ENCODE measurements at places on chromosomes 2 and 18.

GRCh38 chr2:233248999-233249398, 2.5 kb upstream of the ATG16L1 start:
- DNase-seq = no peak

- DNase-seq = no peak
These were observed 59.9 kb upstream of the GATA6 start for GRCh38 chr18:22109535-22109934.

- no peak for DNase-seq
These were observed 1636.4 kb upstream of the NXPH2 start for GRCh38 chr2:140416577-140416976.

- no peak for DNase-seq
These were observed 56.2 kb upstream of the SLC39A10 start for GRCh38 chr2:195600778-195601177.

- no peak for DNase-seq
These were observed 81.6 kb downstream of the LRRFIP1 start for GRCh38 chr2:237708961-237709360.

- DNase-seq = no peak
These were observed 51.1 kb upstream of the SLC66A3 start for GRCh38 chr2:11103984-11104793.

DNA sequence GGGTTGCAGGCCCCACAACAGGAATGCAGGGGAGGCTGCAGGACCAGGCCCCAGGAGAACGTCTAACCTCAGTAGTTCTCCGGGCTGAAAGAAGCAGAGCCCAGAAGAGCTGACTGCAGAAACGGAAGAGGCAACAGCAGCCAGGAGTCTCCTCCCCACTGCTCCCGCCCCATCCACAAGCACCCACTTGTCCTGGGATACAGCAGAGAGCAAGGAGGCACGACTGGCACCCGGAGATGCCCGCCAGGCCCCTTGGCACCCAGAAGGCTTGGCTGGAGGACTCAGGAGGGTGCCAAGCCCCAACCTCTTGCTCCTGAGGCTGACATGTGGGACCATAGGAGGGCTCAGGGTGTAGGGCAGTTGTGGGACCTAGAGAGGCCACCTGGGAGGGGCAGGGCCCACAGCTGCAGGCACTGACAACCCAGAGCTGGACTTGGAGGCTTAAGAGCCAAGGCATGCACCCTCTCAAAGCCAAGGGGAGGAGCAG, 29.0 kb upstream of the TNS1 start:
- no peak for DNase-seq

DNA sequence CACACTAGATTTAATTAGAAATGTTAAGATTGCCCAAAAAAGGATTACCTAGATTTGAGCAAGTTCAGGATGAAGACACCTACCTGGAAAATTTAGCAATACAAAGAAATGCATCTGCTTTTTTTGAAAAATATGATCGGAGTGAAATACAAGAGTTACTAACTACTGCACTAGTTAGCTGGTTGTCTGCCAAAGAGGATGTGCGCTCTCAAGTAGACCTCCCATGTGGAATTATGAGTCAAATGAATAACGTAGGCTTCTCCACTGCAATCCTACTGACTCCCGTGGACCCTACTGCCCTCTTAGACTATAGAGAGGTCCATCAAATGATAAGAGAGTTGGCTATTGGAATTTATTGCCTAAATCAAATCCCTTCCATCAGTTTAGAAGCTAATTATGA, 2.0 kb downstream of the ANKAR start:
- no peak for DNase-seq

DNA sequence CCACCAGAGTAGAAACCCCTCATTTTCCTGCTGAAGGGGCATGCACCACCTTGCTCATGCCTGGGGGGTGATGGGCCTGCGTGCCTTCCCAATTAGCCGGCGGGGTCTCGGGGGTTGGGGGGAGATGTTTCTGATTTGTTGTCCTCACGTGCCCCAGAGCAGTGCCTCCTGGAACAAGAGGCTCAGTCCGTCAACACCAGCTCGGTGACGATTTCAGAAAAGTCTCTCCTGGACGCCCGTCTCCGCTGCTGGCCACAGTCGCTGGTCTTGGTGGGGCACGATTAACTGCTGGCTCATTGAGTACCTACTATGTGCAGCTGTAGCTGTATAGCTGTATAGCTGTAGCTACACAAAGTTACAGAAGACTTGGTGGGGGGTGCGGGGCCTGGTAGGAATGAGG, 4.4 kb downstream of the ACKR3 start:
- DNase-seq = no peak

GRCh38 chr2:33146102-33146501, 199.3 kb downstream of the LTBP1 start:
- no peak for DNase-seq

DNA sequence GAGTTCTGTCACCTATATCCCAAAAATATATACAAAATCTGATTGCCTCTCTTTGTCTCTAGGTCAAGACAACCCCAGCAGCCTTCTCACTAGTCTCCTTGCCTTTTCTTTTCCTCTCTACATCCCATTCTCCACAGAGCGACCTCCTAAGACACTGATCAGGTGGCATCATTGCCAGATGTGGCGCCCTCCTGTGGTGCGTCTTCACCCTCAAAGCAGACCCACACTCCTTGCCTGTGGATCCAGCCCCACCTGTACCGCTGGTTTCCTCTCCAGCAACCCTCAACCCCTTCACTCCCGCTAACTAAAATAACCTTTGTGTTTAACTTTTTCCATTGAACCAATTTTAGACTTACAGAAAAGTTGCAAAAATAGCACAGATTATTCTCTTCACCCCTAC, 273.3 kb downstream of the GLI2 start:
- DNase-seq = no peak

- DNase-seq = no peak
These were observed 27.7 kb upstream of the DNMT3A start for GRCh38 chr2:25369439-25369838.

DNA sequence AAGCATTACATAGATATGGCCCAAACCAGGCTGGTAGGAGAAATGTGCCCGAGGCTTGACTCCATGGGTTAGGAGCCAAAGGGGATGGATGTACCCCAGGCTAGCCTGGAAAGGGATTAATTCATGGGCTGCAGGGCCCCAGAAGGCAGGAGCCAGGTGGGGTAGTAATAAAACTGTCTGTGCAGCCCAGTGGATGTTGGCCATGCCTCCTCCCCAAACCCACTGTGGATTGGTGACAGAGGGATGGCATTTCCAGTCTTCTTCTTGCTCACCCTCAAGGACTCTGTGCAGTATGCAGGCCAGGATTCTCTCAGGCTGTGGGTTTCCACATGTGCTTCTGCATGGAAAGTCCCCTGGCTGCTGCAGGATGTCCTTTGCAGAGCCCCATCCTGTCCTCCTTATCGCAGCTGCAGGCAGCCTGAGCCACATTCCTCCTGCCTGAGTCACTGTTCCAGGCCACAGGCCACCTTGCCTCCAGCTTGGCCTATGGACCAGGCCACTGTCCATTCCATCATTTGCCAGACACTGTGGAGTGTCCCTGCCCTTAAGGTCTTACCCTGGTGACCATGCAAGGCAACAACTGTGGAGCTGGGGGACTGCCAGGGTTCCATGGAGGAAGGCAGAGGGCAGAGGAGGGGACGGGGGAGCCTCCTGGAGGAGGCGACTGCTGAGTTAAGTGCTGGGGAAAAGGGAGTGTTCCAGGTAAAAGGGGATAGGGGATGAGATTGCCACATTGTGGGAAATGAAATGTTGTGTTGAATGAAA, 38.9 kb downstream of the INO80C start:
- no peak for DNase-seq

GRCh38 chr18:75455249-75456198, 28.0 kb upstream of the SMIM21 start:
- DNase-seq = no peak

DNA sequence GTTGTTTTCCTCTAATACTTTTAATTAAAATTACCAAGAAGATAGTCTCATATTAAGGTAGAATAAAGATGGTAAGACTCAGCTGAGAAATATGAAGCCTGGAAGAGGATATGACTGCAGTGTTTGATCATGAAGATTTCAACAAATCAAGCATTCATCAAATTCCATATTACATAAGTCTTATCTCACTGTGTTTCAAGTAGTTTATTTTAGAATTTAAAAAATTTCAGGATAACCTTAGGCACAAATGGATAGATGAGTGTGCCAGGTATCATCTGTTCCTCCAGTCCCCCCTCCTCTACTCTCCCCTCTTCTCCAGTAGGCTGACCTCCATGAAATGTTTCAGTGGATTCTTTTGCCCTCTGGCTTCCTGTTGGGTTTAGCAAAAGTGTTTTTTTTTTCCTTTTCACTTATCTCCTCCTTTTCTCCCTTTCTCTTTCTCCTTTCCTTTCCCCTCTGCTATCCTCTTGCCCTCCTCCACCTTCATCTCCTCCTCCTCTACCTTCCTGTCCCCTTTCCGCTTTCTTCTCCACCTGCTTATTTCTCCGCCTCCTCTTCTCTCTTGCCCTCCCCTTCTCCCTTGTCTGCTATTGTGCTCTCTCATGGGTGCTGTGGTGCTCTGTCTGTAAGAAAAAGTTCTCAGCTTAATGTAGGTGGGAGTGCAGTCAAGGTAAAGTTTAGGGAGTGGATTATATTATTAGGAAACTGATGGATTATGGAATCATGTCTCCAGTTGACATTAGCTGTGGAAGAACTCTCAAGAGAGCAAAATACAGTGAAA, 72.8 kb downstream of the ABI2 start:
- DNase-seq = no peak

DNA sequence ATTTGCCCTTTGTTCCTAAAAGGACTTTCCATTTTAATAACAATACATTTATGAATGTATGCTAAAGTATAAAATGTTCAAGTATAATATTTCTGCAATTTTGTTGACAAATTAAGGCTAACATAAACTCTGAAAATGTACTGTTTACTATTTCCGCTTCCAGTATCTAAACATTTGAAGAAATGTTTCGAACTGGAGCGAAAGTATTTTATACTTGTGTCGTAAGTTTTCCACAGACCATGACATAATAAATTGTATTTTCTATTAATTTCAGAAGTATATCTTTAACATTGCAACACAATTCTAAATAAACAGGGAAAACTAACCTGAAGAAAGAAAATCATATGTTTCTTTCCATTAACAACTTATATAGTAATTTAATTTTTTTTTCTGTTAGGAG, 146.3 kb downstream of the CALCRL start:
- no peak for DNase-seq

DNA sequence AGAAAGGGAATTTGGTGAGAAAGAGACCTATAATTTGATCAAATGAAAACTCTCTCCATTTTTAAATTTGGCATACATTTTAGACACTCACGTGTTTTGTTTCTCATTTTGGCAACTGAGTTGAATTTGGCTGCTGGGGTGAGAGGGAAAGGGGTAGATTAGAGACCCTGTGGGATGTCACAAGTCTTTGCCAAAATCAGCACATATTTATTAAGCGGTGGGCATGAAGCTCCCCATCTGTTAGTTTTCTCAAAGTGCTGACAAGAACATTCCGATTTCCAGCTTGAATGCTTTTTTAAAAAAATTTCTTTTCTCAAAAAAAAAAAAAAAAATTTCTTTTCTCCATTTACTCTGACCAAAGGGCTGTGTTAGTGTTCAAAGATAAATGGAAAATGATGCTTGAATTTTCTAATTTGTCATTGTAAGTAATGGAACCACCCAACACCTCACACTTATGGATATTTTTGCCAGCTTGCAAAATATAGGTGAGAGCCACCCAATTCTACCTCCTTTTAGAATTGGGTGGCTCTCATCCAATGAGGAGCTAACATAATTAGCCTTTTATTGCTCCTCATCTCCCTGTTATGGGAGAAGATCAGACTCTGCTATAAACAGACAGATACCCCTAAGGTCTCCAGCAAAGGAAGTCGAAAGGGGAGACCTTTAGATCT, 222.9 kb upstream of the FN1 start:
- DNase-seq = no peak

DNA sequence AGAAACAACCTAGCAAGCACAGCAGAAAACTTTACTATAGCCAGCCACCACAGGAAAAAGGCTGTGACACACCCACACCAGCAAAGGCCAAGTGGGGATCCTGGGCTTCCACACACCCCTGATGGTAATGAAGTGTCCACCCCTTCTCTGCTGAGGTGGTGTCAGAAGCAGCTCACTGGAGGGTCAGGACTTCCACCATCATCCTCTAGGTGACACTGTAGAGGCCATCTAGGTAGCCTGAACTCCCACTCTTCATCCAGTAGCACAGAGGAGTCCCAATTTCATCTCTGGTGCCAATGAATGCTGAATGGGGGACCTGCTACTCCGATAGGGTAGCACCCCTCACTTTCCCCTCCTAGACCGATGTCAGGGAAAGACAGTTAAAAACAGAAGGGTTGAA, 1544.4 kb downstream of the LRP1B start:
- DNase-seq = no peak

DNA sequence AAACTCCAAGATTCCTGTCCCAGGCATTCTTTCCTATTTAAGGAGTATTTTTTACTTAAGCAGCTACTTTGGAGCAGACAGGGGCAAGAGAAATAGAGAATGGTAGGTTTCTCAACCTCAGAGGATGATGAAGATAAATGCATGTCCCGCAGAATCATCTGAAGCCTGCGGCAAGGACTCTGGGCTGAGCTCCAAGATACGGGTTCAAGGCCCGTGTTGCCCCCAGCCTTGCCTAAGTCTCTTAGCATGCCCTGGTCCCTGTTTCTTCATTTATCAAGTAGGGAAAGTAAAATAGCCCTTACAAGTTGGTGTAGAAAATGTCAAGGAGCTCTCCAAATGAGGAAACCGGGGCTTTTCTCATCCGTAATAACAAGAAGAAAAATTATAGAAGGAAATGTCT, 214.0 kb downstream of the KLHL29 start:
- DNase-seq = no peak

GRCh38 chr2:58047373-58047935, 848 bp downstream of the VRK2 start:
- DNase-seq = no peak

DNA sequence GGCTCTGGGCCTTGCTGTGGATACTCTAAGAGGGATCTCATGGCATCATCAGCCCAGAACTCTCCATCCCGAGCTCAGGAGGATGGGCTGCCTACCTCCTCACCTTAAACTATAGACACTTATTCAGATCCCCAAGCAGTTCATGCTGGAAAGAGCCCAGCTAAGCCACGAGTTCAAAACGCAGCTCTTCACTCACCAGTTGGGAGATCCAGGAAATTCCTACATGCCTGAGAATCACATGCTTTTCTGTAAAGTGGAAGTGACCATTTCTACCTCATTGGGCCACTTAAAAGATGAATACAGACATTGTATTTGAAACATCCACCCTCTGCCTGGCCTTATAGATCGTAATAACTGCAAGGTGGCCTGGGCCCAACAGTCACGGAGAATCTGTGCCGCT, 6.6 kb downstream of the ATOH8 start:
- no peak for DNase-seq

GRCh38 chr2:240208096-240208495, 67.6 kb upstream of the OTOS start:
- no peak for DNase-seq
